PC-9 (cell line): ENCODE measurements at places on chromosomes 4 and X. TPM values are rescaled to one million over a fixed set of nuclear protein-coding genes. Genes with fewer than 3 reads are reported as not detected.

GATA1 gene
- total RNA-seq, result not detected in 2 replicates

DNA sequence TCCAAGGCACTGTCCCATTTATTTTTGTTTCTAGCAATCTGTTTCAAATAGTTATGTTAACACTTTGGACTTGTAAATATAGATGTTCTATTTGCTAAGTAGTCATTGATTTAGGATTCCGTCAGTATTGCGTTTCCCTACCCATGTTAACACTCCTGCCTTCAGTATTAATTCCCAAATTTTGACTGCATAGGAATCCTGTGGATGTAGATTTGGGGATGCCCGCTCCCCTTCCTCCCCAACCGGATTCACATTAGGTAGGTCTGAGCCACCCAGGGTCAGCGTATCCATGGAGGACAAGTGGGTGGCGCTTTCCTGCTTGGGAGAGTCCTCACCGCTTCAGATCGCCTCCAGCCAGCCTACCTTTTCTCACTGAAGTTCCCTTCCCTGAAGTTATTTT is 1.1 kb upstream of the SORBS2 start:
- DNase-seq, result no peak

DNA sequence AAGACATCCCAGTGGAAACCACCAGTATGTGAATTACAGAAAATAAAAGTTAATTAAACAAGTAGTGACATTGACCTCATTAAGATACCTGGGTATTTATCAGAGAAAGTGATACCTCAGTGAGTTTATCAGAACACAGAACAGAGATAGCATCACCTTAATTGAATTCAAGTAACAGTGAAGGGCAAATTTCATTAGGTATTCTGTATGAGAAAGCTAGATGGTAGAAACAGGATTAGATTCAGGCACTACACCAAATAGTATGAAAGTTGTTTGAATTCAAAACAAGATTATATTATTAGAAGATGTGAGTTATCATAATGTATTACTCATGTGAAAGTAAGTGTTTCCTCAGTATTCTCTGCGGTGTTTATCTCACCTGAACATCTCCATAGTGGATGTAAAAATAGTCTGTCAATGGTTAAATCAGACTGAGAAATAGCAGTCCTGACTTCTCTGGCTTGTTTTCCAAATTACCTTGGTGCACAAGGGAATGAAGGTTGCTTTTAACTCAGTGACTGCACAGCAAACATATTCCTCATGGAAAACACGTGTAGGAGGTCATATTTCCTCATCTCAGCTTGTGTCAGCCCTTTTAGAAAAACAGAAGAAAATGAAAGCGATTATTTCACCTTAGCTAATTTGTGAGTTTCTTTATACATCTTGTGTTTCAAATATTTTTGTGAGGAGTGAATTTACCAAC is 79.9 kb upstream of the PCDH18 start:
- DNase-seq, result no peak

GRCh38 chr4:107616838-107617389 is 103.1 kb downstream of the PAPSS1 start:
- no peak for DNase-seq

GRCh38 chrX:115058276-115058675 is 40.9 kb upstream of the IL13RA2 start:
- no peak for DNase-seq

PDGFC gene
- total RNA-seq, result 28.7 and 33.1 TPM in 2 replicates

DNA sequence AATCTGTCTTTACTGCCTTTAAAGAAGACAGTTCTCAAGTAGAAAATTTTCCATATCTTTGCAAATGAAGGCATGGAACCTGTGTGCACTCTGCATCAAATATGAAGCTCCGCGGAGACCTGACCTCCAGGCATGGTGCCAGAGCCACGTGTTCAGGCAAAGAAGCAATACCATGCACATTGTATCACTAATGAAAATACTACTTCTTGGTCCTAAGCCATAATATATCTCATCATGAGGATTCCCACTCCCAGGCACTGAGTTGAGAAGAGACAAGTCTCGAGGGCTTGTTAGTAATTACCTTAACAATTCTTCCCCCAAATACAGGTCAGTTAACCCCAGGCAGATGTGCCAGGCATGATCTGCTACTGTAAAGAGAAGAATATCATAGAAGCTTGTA is 56.7 kb downstream of the PCDH19 start:
- DNase-seq, result no peak

DNA sequence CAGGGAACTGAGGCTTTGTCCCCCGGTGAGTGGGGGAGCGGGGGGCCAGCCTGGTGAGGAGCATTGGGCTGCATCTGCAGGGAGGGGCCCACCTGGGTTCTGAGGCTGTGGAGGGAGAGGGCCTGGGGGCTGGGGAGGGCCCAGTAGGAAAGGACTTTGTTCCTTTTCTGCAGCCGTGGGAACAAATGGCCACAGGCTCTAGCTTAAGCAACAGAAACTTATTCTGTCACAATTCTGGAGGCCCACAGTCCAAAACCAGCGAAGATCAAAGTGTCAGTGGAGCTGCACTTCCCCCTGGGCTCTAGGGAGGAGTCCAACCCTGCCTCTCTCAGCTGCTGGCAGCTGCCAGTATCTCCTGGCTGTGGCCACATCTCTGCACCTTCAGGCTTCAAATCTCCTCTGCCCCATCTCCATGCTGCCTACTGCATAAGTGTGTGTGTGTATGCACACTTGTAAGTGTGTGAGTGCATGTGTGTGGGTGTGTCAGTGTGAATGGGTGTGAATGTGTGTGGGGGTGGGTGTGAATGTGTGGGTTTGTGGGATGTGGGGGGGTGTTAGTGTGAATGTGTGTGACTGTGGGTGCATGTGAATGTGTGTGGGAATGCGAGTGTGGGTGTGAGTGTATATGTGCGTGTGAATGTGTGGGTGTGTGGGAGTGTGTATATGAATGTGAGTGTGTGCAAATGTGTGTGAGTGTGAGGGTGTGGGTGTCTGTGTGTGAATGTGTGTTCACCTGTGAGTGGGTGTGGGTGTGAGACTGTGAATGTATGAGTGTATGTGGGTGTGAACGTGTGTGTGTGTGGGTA is 204.5 kb upstream of the PSAPL1 start:
- DNase-seq, result no peak

DNA sequence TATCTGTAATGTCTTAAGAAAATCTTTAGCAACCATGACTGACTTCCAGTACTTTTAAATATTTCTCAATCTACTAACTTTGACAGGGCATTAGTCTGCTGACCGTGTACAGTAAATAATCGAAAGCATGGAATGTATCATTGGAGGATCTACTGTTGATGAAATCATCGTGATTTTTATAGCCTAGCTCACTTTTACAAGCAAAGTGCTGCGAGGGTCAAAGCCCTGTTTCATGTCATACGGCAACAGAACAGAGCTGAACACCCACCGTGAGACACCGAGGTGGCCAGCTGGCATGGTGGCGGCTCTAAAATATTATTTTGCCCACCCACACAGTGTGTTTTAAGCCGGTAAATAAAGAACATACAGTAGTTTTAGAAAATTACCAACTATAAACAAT is 679.3 kb downstream of the FAT4 start:
- DNase-seq, result no peak

TBX22 gene
- total RNA-seq, result not detected in 2 replicates

GRCh38 chrX:48083212-48083611 is 11.8 kb upstream of the ZNF630 start:
- DNase-seq, result peak; percentile 18

MTCP1 gene
- total RNA-seq, result 30.8 and 49.5 TPM in 2 replicates

GRCh38 chrX:13285693-13286092 is 34.2 kb downstream of the ATXN3L start:
- no peak for DNase-seq

- DNase-seq, result no peak
Measured at GRCh38 chrX:41043196-41043595, 42.0 kb upstream of the USP9X start.

DNA sequence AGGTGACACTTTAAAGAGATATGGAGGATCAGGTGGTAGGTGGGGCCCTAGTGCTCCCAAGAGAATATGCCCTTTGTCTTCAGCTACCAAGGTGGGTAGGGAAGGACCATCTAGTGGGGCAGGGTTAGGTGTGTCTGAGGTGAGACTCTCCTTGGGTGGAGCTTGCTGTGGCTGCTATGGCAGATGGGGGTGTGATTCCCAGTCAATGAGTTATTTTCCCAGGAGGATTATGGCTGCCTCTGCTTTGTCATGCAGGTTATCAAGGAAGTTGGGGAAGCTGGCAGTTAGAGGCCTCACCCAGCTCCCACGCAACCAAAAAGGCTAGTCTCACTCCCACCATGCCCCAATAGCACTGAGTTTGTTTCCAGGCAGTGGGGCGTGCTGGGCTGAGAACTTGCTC is 18.0 kb upstream of the SPIN2A start:
- no peak for DNase-seq

- no peak for DNase-seq
Measured at GRCh38 chr4:104818579-104818978, 323.9 kb upstream of the CXXC4 start.

SPATA4 gene
- 0.43 and 1.1 TPM in 2 replicates for total RNA-seq

LINC00632 gene
- total RNA-seq, result 0.20 and 0.46 TPM in 2 replicates

EDNRA gene
- not detected in 2 replicates for total RNA-seq

DNA sequence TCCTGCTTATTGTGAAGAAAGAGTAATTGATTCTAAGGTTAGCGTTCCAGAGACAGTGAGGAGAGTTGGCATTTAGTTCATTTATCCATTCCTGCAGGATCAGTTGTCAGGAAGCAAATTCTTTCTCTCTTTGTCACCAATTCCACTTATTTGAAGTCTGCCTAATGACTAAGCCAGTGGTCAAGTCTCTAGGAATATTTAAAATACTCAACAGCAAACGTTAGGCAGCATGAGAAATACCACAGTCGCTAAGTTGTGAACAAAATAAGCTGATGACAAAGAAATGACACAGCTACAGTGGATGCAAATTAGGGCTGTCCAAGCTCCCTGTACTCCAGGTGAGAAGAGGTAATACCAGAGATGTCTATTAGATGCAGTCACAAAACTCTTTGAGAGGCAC is 6.6 kb upstream of the MAGEB17 start:
- DNase-seq, result peak; percentile 29

DNA sequence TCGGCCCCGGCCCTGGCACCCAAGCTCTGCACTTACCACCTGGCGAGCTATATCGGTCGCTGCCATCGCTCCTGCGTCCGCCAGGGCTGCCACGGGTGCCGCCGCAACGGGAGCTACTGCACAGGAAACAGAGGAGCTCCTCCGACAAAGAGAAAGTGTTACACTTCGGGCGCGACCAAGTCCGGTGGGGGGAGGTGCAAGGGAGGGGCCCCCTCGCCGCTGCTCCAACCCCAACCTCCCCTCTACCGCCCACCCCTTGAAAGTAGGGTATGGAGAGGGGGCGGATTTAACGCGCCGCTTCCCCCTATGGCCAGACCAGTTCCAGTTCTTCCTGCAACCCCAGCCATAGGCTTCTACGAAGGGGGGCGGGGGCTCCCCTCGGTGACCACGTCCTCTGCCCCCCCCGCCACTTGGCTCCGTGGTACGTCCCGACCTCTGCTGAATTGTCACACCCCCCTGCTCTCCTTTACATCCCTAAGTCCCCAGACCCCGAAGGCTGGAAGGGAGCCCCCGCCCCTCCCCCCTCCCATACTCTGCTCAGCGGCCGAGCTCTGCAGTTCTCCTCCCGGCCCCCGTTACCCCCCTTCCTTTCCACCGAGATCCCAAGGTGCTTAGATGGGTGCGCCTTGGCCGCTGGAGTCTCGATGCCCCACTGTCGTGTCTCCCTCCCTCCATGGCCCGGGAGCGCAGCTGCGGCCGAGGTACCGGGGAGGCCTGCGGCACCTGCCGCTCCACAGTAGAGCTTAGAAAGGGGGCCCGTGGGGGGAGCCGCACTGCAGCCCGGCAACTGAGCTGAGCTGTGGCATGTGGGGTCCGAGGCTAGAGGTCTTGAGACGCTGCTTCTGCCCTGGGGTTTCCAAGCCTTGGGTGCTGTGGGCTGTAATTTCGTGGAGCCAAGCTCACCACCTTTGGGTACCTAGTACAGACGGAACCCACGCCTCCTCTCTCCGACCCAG is at the start of gene SEPTIN6:
Gene SEPTIN6 (minus strand): TSS at position 129 of the 956 bp plus-strand sequence. CDS start 63 bp downstream, at position 66.
- peak; percentile 85 for DNase-seq

HPSE gene
- 4.4 and 6.6 TPM in 2 replicates for total RNA-seq

- DNase-seq, result no peak
Measured at GRCh38 chr4:4791299-4792111, 68.0 kb upstream of the MSX1 start.

SNX12 gene
- total RNA-seq, result 53.1 and 63.1 TPM in 2 replicates

GRCh38 chrX:29388509-29388908 is 801.3 kb downstream of the IL1RAPL1 start:
- DNase-seq, result no peak

DNA sequence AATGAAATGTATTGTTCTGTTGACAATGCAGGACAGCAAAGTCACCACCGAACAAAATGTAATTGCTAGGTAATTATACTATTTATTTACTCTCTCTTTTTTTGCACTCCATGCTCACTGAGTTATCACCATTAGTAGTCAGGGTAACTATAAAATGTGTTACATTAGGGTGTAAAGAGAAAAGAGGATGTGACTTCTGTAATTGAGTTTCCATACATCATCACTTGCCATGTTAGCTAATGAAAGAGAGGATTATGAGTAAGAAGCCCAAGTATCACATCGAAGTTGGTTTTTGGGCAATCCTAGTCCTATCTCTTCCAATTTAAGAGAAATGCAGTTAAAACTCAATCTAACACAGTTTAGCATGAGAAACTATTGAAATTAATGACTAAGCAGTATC is 7.6 kb downstream of the ZXDA start:
- no peak for DNase-seq

GRCh38 chr4:143362349-143363046 is 25.8 kb downstream of the GAB1 start:
- DNase-seq, result no peak
